T follicular helper cell (primary cell): ENCODE measurements at places on chromosomes 2 and 18.

DNA sequence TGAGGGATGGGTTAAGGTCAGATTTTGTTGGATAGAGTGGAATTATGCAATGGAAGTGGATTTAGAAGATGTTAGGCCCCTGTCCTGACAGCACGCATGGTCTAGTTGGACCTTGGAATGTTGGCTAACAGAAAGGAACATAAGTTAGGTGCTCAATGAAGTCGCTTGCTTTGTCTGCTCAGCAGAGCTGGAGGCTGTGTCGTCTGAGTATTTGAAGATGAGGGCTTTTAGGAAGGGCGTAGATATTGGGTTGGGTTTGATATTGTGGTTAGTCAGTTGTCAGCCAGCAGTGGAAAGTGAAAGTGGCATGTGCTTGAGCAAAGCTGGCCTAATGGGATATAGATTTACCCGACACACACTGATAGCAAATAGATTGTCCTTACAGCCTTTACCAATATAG, 239.3 kb downstream of the PRKCE start:
- no peak for DNase-seq

- DNase-seq, result no peak
These were observed 29.1 kb upstream of the RAB11FIP5 start for GRCh38 chr2:73141896-73142295.

- DNase-seq, result no peak
These were observed 689.8 kb downstream of the MBD2 start for GRCh38 chr18:53534695-53535094.

DNA sequence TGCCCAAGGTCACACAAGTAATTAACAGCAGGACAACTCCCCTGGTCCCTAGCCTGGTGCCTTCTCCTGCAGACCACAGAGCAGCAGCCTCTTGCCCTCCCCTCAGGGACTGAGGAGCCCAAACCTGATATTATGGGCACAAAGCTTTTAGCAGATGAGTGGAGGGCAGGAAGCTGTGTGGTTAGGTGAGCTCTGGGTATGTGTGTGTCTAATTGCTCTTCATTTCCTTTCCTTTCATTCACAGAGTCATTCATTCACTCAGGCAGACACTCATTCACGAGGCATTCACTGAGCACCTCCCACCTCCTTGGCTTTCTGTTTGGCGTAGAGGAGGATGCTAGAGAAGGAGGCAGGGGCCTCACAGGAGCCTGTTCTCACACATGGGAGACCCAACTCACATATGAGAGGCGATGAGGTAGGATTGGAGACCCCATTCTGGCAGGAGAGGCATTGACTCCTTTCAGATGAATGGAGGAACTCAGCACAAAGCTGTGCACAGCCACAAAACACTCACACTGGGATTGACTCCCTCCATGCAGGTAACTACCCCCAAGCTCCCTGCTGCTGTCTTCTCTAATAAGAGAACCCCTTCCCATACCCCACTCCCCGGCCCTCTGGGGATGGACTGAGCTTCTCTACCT, 306.8 kb upstream of the SKOR2 start:
- no peak for DNase-seq

DNA sequence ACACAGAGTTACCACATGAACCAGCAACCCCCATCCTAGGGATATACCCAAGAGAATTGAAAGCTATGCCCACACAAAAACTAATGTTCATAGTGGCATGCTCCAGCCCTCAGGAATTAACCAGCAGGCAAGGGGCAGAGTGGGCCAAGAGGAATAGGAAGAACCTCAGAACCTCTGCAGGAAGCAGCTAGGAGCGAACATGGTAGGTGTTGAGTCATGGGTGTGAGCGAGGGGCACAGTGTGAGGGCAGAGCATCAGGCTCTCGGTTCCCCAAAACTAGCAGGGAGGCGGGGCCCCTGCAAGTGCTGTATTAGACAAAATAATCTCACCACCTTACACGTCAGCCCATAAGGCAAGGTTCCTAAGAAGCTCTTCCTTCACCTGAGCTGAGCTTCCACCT, 5.6 kb upstream of the RUFY4 start:
- no peak for DNase-seq

DNA sequence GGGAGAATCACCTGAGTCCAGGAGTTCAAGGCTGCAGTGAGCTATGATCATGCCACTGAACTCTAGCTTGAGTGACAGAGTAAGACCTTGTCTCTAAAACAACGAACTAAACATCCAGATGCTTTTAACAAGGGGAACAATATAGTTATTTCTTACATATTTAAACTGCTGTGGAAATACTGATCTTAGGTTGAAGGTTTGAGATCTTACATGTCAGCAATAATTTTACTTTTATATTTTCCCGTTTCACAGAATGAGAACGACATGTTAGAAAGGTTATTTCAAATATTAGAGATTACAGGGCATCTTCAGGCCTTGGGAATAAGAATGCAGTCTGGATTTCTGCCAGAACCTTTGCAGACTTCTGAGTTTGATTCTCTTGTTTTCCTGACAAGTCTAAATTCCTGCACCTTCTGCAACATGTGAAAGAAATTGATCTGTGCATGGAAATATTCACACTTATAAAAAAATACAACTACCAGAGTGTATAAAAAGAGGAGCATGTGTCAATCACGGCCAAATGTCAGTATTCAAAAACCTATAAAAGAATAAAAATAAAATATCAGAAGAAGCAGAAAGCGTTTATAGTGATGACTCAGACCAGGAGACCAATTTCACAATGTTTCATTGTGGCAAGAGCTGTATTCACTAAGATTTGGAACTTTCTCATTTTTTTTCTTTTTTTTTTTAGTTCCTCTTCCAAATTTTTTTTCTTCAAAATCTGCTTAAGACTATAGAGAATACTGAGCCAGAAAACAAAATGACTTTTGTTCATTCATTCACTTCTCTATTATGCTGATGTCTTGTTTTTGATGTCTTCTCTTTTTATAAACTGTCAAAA, 29.6 kb downstream of the COLEC12 start:
- DNase-seq, result no peak

DNA sequence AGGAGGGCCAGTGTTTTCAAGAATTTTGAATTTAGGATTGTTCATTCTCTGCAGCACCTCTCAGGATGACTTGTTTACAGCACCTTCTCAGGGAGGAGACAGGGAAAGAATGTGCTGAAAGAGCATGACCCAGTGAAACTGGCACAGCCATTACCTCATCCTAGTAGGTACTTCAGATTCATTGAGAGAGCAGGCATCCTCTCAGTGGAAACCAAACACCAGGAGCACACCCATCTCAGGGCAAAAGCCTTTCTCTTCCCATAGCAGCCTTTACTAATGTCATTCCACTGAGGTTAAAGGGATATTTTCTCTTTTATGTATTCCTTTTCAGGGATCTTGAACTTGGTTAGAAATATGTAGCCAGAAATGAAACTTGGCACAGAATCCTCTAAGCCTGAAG, 2.6 kb downstream of the MAP2 start:
- no peak for DNase-seq

- DNase-seq, result no peak
These were observed 75.0 kb downstream of the THNSL2 start for GRCh38 chr2:88245109-88245508.

DNA sequence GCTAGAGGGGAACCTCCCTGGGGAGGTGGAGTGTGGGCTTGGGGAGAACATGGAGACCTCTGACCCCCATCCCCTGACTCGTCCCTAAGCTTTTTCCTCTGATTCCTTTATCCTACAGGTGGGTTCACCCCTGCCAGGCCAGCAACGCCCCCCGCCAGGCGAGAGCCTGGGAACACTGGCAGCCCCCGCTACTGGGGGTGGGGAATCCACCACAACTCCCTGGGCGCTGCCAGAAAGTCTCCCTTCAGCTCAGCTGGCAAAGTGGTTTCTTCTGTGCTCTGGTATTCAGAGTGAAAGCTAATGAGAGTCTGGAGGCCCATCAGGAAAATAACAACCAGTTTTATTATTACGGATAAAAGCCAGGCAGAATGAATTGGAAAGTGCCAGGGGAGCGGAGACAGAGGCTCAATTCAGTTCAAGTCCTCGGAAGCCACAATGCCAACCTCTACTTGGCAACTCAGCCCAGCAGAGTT, 2.8 kb downstream of the DIPK1C start:
- no peak for DNase-seq

GRCh38 chr2:20728114-20728758, 61.3 kb downstream of the GDF7 start:
- no peak for DNase-seq

GRCh38 chr2:3674066-3674845, 16.3 kb downstream of the ALLC start:
- no peak for DNase-seq

GRCh38 chr18:59566533-59566971, 130.7 kb downstream of the CCBE1 start:
- DNase-seq, result no peak

- no peak for DNase-seq
These were observed 36.5 kb downstream of the ST3GAL5 start for GRCh38 chr2:85852152-85852840.

DNA sequence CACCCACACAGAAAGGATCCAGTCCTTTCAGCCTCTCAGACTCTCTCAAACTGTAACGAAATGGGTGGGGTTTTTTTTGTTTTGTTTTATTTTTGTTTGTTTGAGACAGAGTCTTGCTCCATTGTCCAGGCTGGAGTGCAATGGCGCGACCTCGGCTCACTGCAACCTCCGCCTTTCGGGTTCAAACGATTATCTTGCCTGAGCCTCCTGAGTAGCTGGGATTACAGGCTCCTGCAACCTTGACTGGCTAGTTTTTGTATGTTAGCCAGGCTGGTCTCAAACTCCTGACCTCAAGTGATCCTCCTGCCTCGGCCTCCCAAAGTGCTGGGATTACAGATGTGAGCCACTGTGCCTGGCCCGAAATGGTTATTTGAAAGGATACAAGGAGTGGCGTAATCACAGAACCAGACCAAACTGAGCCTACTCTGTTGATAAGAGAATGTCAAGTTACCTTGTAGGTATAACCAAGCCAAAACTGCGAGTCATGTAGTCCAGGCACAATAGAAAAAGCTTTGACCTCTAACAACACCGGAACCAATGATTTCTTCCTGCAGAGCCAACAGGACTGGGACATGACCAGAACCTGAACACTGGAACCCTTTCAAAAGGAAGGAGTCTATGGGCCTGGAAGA, 72.5 kb downstream of the NCAPH start:
- no peak for DNase-seq

- DNase-seq, result no peak
These were observed 336.7 kb upstream of the CNTNAP5 start for GRCh38 chr2:123688231-123688940.

DNA sequence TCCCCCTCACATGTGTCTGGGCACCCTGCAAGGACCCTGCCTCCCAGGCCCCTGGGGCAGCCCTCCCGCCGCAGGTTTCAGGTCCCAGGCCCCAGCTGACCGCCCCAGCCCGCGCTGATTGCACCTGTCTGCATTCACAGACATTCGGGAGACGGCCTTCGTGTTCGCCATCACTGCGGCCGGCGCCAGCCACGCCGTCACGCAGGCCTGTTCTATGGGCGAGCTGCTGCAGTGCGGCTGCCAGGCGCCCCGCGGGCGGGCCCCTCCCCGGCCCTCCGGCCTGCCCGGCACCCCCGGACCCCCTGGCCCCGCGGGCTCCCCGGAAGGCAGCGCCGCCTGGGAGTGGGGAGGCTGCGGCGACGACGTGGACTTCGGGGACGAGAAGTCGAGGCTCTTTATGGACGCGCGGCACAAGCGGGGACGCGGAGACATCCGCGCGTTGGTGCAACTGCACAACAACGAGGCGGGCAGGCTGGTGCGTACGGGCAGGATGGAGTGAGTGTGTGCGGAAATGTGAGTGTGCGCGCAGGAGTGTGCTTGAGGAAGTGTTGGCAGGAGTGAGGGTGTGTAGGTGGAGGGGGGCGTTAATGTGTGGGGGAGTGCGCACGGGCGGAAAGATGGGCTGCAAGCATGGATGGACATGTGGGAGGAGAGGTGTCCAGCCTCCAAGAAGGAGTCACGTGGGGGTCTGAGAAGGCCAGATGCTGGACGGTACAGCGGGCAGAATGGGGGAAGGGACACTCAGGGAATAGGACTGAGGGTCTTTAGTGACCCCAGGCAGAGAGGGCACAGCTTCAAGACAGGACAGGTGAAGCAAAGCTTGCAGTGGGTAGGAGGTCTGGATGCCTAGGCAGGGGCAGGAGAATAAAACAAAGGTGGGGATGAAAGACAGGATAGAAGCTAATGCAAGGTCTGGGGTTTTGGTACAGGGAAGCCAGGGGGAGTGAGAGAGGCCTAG, 9.0 kb upstream of the WNT10A start:
- DNase-seq, result no peak

DNA sequence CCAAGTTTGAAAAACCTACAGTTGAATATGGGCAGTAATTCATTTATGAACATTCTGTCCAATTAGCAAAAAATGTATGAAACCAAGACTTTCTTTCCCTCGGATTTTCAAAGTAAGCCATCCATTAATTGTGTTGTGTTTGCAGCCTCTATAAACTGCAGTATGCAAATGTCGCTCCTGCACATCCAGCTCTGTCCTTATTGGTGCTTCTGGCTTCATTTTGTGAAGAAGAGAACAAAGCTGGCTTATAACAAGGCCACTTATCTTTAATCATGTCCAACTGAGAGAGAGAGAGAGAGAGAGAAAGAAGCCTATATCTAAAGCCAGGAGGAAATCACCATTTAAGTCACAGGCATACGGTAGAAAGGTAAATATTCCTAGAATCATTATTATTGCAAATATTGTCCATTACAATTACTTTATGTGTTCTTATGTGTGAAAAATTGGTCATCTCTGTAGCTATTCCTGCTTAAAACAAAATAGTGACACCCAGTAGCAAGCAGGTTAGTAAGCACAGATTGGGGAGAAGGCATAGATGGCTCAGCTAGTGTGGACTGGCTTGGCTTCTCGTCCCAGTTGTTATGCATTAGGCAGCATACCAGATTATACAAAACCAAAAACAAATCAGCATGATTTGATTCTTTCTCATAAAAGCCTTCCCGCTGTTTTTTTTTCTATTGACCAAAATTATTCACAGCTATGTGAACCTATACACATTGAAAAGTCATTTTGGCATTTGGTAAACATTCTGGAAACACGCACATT, 726.4 kb upstream of the SOX11 start:
- DNase-seq, result no peak

GRCh38 chr18:68041327-68041726, 524.8 kb upstream of the DSEL start:
- no peak for DNase-seq

GRCh38 chr2:126882181-126882580, 16.5 kb upstream of the TEX51 start:
- no peak for DNase-seq

DNA sequence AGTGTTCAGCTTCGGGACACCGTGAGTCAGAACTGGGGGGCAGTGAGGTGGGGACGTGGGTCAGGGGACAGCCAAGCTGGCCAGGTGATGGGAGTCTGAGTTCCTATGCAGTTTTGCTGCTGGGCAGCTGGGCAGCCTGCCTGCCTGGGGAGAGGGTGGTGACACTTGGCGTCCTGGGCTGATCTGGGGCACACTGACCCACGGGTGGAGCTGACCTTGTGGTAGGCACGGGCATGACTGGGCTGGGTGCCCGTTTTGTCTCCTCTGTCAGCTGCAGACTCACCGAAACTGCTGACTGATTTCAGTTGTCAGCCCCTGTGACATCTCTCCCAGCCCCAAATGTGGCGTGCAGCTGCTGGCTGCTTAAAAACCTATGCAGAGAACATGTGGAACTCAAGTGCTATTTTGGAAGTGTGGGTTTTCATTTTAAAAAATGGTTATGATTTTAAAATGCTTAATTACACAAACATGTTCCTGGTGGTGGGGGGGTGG, 32.6 kb upstream of the E2F6 start:
- DNase-seq, result no peak

GRCh38 chr2:50355891-50356290, 676.0 kb downstream of the NRXN1 start:
- no peak for DNase-seq

GRCh38 chr2:226151157-226151556, 648.5 kb downstream of the IRS1 start:
- no peak for DNase-seq
